ENCODE measurements at places on chromosomes 1 and 21.

DNA sequence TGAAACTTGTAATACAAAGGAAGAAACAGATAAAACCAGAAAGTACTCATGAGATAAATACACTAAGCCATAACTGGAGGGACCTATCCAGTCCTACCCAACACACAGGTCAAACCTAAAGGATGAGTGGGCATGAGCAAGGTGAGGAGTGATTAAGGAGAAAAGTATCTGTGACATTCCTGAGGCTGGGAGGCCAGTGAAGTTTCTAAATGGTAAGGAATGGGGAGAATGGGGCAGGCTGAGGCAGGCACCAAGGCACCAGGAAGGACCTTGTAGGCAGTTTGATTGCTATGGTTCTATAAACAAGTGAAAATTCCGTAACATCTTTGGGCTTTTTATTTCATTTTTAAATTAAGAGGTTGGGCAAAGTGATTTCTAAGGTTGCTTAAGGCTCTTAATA is 10.4 kb downstream of the DDX59 start:
- DNase-seq: no peak
- H3K4me1 ChIP-seq: no peaks in the 10 kb centered on the region
- H3K27ac ChIP-seq: no peak overlapping the region
- no peak overlapping the region for H3K4me3 ChIP-seq
- no peaks in the 10 kb centered on the region for H3K27me3 ChIP-seq

DNA sequence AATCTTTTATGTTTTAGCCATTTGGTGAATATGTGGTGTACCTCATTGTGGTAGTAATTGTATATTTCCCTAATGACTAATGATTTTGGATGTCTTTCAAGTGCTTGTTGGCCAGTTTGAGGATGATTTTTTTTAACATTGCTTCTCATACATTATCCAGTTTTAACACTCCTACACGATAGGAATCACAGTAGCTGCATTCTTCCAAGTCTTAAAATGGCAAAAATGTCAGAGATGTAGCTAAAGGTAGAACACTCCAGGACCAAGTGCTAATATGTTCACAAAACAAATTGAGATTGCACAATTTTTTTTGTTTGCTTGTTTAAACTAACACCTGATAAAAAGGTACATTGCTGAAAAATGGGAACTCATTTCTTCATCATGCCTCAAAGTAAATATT is 11.7 kb downstream of the USP25 start:
- DNase-seq: no peak
- no peak overlapping the region for H3K4me3 ChIP-seq
- H3K36me3 ChIP-seq: peaks cover 12% of the 10 kb centered on the region
- H3K27me3 ChIP-seq: no peaks in the 10 kb centered on the region

DNA sequence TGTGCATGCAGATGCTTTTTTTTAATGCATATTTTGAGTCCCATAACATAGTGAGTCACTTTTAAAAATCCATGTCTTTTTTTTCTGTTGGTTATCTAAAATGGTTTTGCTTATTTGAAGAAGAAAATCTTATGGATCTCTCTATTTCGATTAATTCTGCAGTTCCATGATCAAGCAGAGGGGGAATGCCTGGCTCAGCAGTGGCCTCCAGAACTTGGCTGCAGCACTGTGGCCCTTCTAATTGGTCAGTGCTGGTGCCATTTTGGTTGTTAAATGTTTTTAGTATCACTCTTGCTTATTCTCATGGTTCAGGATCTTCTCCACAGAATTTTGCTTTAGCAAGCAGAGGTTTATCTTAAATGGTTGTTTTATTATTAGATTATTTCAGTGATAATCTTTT is 11.2 kb downstream of the EPHX4 start:
- no peak for DNase-seq
- no peaks in the 10 kb centered on the region for H3K4me1 ChIP-seq
- H3K4me3 ChIP-seq: no peak overlapping the region
- no peak overlapping the region for H3K27ac ChIP-seq
- H3K36me3 ChIP-seq: no peaks in the 10 kb centered on the region

GRCh38 chr1:234911787-234912186 is 216.8 kb downstream of the TOMM20 start:
- H3K4me3 ChIP-seq: no peak overlapping the region
- H3K36me3 ChIP-seq: no peaks in the 10 kb centered on the region
- H3K4me1 ChIP-seq: no peaks in the 10 kb centered on the region

- no peaks in the 10 kb centered on the region for H3K36me3 ChIP-seq
- no peak overlapping the region for H3K27ac ChIP-seq
- no peak for DNase-seq
- no peaks in the 10 kb centered on the region for H3K27me3 ChIP-seq
- H3K4me1 ChIP-seq: no peaks in the 10 kb centered on the region
These were observed 76.4 kb upstream of the ZBTB18 start for GRCh38 chr1:243974451-243975292.

GRCh38 chr1:119139857-119140176 is 636 bp downstream of the WARS2 start:
- H3K27me3 ChIP-seq: no peaks in the 10 kb centered on the region
- peaks cover 5% of the 10 kb centered on the region for H3K36me3 ChIP-seq
- no peak for DNase-seq
- H3K4me3 ChIP-seq: peak overlapping the region; percentile 65
- peak overlapping the region; percentile 95 for H3K27ac ChIP-seq

DNA sequence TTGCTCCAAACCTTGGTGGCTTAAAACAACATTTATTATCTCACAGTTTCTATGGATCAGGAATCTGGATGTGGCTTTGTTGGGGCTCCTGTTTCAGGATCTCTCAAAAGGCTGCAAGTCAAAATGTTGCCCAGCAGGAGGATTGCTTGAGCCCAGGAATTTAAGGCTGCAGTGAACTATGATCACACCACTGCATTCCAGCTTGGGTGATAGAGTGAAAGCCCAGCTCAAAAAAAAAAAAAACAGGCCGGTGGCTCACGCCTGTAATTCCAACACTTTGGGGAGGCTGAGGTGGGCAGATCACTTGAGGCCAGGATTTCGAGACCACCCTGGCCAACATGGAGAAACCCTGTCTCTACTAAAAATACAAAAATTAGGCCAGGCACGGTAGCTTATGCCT is 30.0 kb downstream of the BCAS2 start:
- H3K4me3 ChIP-seq: no peak overlapping the region
- no peaks in the 10 kb centered on the region for H3K36me3 ChIP-seq
- no peak overlapping the region for H3K27ac ChIP-seq

GRCh38 chr1:182985876-182986275 is 32.9 kb upstream of the SHCBP1L start:
- H3K27me3 ChIP-seq: no peaks in the 10 kb centered on the region
- no peak for DNase-seq
- no peak overlapping the region for H3K4me3 ChIP-seq
- H3K4me1 ChIP-seq: no peaks in the 10 kb centered on the region
- no peaks in the 10 kb centered on the region for H3K36me3 ChIP-seq

DNA sequence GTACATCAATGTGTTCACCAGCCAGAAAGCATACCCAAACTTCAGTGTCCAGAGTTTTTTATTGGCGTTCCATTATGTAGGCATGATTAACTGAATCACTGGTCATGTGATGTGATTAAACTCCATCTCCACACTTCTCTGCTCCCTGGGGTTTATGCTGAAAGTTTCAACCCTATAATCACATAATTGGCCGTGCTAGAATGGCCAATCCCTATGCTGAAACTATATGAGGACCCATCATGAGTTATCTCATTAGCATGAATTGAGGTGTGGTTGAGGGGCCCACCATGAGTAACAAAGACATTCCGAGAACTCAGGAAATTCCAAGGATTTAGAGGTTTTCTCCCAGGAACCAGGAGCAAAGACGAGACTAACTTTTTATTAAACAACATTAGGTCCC is 31.8 kb upstream of the FBXO28 start:
- DNase-seq: no peak
- no peaks in the 10 kb centered on the region for H3K27me3 ChIP-seq
- H3K27ac ChIP-seq: peak overlapping the region; percentile 61
- no peaks in the 10 kb centered on the region for H3K36me3 ChIP-seq
- no peak overlapping the region for H3K4me3 ChIP-seq
- H3K4me1 ChIP-seq: no peaks in the 10 kb centered on the region

DNA sequence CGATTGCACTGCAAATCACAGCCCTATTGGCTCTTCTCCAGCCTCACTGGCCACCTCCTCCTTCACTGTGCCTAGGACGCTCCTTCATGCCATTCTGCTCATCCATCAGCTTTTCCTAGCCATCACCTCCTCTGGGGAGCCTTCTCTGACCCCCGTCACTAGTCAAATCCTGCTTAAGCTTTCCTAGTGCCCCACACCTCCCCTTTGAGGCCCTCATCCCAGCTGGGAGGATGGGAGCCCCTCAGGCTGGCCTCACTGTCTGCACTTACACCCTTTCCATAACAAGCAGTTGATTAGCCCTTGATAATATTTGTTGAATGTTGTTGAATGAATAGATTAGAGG is 50.7 kb downstream of the KLHDC7A start:
- no peaks in the 10 kb centered on the region for H3K4me1 ChIP-seq
- no peaks in the 10 kb centered on the region for H3K27me3 ChIP-seq
- H3K36me3 ChIP-seq: no peaks in the 10 kb centered on the region
- no peak overlapping the region for H3K4me3 ChIP-seq
- no peak for DNase-seq

DNA sequence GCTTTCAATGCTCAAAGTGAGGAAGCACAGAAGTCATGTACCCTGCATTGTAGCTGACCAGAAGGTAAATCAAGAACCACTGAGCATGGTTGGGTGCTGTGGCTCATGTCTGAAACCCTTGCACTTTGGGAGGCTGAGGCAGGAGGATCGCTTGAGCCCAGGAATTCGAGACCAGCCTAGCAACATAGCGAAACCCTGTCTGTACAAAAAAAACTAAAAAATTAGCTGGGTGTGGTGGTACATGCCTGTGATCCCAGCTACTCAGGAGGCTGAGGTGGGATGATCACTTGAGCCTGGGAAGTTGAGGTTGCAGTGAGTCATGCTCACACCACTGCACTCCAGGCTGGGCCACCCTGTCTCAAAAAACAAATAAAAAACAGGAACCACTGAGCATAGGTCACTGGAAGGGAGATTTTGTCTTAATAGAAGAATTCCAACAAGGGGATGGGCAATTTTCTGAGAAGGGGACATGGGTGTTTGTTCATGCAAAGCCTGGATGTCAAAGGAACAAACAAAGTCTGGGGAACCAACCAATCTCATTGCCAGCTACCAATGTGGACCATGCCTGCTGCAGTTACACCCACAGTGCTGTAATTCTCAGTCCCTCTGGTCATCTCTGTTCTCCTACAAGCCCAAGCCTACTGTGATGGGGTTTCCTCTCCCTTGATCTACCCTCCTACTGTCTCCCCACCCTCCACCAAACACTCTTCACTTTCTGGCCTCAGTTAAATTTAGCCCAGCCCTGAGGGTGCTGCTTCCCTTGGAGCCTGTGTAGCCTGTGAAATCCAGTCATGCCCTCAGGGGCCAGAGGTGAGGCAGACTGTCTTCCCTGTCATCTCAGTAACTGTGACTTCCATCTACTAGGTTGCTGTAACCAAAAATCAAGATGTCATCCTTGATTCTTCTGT is 47.9 kb downstream of the ELF3 start:
- H3K4me1 ChIP-seq: no peaks in the 10 kb centered on the region
- no peak for DNase-seq
- H3K27me3 ChIP-seq: no peaks in the 10 kb centered on the region

- H3K4me1 ChIP-seq: no peaks in the 10 kb centered on the region
- H3K27ac ChIP-seq: no peak overlapping the region
- no peaks in the 10 kb centered on the region for H3K36me3 ChIP-seq
- H3K27me3 ChIP-seq: no peaks in the 10 kb centered on the region
- H3K4me3 ChIP-seq: no peak overlapping the region
These were observed 11.9 kb downstream of the LRRC3 start for GRCh38 chr21:44466996-44467858.

- no peaks in the 10 kb centered on the region for H3K27me3 ChIP-seq
- DNase-seq: no peak
- no peak overlapping the region for H3K27ac ChIP-seq
- no peak overlapping the region for H3K4me3 ChIP-seq
- peaks cover 6% of the 10 kb centered on the region for H3K36me3 ChIP-seq
- no peaks in the 10 kb centered on the region for H3K4me1 ChIP-seq
These were observed 40.0 kb upstream of the CD101 start for GRCh38 chr1:116961606-116962005.

DNA sequence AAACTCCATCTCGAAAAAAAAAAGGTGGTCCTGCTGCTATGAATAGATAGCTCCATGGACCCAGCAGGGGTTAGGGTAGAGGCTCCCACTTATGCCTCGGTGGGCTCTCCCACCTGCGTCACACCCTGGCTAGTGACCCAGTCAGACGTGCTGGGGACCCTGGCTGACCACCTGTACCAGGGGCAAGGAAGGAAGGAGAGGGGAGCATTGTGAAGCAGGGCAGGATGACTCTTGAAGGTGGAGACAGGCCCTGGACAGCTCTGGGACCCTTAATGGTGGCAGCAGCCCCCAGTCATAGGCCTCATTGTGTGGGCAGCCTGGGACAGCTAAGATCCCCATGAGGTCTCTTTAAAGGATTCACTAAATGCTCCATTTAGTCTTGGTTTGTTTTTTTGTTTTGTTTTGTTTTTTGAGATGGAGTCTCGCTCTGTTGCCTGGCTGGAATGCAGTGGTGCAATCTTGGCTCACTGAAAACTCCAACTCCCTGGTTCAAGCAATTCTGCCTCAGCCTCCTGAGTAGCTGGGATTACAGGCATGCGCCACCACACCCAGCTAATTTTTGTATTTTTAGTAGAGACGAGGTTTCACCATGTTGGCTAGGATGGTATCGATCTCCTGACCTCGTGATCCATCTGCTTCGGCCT is 10.4 kb upstream of the SNAPIN start:
- H3K27me3 ChIP-seq: no peaks in the 10 kb centered on the region
- no peak overlapping the region for H3K27ac ChIP-seq
- peaks cover 38% of the 10 kb centered on the region for H3K36me3 ChIP-seq
- no peak for DNase-seq

- no peaks in the 10 kb centered on the region for H3K36me3 ChIP-seq
- DNase-seq: no peak
- H3K27ac ChIP-seq: no peak overlapping the region
- no peak overlapping the region for H3K4me3 ChIP-seq
- H3K27me3 ChIP-seq: no peaks in the 10 kb centered on the region
- no peaks in the 10 kb centered on the region for H3K4me1 ChIP-seq
These were observed 26.9 kb downstream of the EDARADD start for GRCh38 chr1:236421022-236421421.

GRCh38 chr1:156276966-156277381 is 5.7 kb downstream of the SMG5 start:
- peaks cover 32% of the 10 kb centered on the region for H3K4me1 ChIP-seq
- H3K4me3 ChIP-seq: no peak overlapping the region
- no peaks in the 10 kb centered on the region for H3K27me3 ChIP-seq
- H3K36me3 ChIP-seq: peaks cover 72% of the 10 kb centered on the region
- H3K27ac ChIP-seq: no peak overlapping the region
- DNase-seq: no peak

- H3K36me3 ChIP-seq: no peaks in the 10 kb centered on the region
- H3K27ac ChIP-seq: no peak overlapping the region
- no peak overlapping the region for H3K4me3 ChIP-seq
- no peaks in the 10 kb centered on the region for H3K27me3 ChIP-seq
- no peak for DNase-seq
These were observed 14.6 kb upstream of the EDEM3 start for GRCh38 chr1:184769241-184769640.

- no peaks in the 10 kb centered on the region for H3K4me1 ChIP-seq
- no peaks in the 10 kb centered on the region for H3K27me3 ChIP-seq
- DNase-seq: no peak
- H3K27ac ChIP-seq: no peak overlapping the region
- H3K36me3 ChIP-seq: no peaks in the 10 kb centered on the region
These were observed 28.1 kb upstream of the B3GALNT2 start for GRCh38 chr1:235532360-235532759.

Measured in tibial nerve (tissue), 4 donors.